ENCODE measurements at places on chromosomes 2 and 18.

GRCh38 chr2:229370509-229370908, 99.4 kb upstream of the PID1 start:
- DNase-seq = no peak

GRCh38 chr2:163369111-163369510, 366.7 kb downstream of the FIGN start:
- DNase-seq = no peak

- DNase-seq = no peak
Measured at GRCh38 chr18:8949206-8949605, 153.3 kb upstream of the NDUFV2 start.

DNA sequence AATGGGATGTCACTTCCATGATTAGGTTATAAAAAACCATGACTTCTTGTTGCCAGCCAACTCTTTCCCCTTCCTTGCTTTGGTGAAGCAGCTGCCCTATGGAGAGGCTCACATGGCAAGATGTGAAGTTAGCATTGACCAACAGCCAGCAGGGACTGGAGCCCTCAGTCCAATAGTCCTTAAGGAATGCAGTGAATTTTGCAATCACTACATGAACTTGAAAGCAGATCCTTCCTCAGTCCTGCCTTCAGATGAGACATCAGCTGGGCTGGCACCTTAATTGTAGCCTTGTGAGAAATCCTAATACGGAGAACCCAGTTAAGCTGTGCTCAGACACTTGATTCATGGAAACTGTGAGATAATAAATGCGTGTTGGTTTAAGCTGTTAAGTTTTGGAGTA, 61.8 kb downstream of the ATP8B1 start:
- no peak for DNase-seq

- no peak for DNase-seq
Measured at GRCh38 chr18:24702001-24702515, 241.6 kb downstream of the HRH4 start.

DNA sequence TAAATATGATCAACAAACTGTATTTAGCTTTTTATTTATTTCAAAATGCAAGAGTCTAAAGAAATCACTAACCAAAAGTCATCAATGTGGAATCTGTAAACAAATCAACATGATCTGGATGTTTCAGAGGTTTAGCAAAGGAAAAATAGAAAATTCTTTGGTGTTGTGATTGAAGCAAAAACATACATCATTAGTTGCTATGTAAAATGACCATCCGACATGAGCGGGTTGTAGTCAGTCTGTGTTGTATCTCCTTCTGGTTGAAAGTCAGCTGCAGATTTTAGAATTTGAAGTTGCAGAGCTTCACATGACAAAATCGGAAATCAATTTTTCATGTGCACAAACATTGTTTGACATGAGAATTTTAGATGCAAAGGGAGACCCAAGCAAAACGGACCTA, 63.2 kb downstream of the IRS1 start:
- DNase-seq = no peak

GRCh38 chr2:195307751-195308150, 349.3 kb upstream of the SLC39A10 start:
- DNase-seq = no peak

DNA sequence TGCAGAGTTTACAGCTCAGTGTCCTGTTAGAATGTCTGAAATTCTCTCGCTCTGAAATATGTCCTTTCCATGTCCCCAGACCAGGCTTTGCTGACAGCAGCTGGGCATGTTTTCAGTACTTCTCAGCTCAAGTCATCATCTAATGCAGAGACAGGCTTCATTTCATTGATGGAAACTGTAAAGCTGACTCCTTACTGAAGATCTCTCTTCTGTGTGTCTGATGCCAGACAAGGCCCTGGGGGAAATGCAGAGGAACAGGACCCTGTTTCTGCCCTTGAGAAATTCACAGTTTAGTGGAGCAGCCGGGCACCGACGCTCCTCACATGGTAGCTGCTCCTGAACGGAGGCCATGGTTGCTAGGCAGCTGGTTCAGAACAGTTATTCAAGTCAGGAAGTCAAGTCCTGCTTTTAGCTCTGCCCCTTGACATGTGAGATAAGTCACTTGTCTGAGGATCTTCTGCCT, 24.6 kb upstream of the FZD7 start:
- DNase-seq = no peak

- DNase-seq = peak; percentile 2
Measured at GRCh38 chr18:50284255-50284885, 3.0 kb upstream of the MBD1 start.

Data from astrocyte of the spinal cord (primary cell).